ENCODE measurements at places on chromosomes 13 and 19.

- no peak overlapping the region for H3K4me3 ChIP-seq
- no peaks in the 10 kb centered on the region for H3K36me3 ChIP-seq
- no peak for DNase-seq
- H3K27ac ChIP-seq = no peak overlapping the region
These were observed 116.0 kb upstream of the RNF113B start for GRCh38 chr13:98293103-98293502.

DNA sequence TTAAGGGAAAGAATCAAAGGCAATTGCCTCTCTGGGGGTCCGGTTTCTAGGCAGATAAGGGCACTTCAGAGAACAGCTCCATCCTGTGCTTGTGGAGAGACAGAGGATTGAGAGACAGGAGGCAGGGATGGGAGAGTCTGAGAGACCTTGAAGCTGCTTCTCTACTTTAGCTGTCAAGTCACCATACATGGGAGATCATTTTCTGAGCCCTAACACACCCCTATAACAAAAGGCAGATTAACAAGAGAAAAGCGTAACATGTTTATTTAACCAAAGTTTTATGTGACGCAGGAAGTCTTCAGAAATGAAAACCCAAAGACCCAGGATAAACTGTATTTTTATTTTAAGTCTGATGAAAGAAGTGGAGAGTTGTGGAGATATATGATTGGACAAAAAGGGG lies 48.4 kb downstream of the CBY2 start:
- H3K27ac ChIP-seq = no peak overlapping the region
- no peaks in the 10 kb centered on the region for H3K4me1 ChIP-seq
- no peaks in the 10 kb centered on the region for H3K36me3 ChIP-seq
- no peaks in the 10 kb centered on the region for H3K27me3 ChIP-seq
- no peak for DNase-seq

GRCh38 chr13:94673851-94674250 lies 38.5 kb downstream of the SOX21 start:
- H3K27ac ChIP-seq = no peak overlapping the region
- no peak for DNase-seq
- no peaks in the 10 kb centered on the region for H3K36me3 ChIP-seq
- H3K4me3 ChIP-seq = no peak overlapping the region
- peaks cover under 1% of the 10 kb centered on the region for H3K4me1 ChIP-seq
- peaks cover 33% of the 10 kb centered on the region for H3K27me3 ChIP-seq

GRCh38 chr13:59689057-59689456 lies 474.7 kb downstream of the DIAPH3 start:
- no peak overlapping the region for H3K27ac ChIP-seq
- no peak for DNase-seq
- H3K27me3 ChIP-seq = no peaks in the 10 kb centered on the region
- H3K4me1 ChIP-seq = no peaks in the 10 kb centered on the region
- H3K36me3 ChIP-seq = no peaks in the 10 kb centered on the region
- no peak overlapping the region for H3K4me3 ChIP-seq

DNA sequence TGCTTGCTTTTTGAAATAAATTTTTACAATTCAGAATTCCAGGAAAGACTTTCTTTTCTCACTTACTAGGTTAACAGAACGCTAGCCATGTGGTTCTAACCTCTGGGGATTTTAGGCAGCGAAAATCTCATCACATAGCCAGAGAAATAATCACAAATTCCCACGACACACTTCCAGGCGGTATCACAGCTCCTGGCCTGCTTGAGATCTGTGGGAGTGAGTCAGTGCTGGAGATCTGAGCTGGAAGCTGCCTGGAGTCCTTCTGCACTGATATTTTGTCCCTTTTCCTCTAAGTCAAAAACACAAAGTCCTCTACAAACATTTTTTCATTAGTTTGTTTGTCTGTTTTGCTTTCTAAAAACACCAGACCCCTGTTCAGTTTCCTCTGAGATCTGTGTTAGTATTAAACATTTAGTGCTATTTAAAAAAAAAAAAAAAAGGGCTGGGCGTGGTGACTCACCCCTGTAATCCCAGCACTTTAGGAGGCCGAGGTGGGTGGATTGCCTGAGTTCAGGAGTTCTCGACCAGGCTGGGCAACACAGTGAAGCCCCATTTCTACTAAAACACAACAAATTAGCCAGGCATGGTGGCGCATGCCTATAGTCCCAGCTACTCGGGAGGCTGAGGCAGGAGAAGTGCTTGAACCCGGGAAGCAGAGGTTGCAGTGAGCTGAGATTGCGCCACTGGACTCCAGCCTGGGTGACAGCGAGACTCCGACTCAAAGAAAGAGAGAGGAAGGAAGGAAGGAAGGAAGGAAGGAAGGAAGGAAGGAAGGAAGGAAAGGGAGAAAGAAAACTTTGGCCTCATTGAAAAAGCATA lies 12.2 kb upstream of the UBE2L5 start:
- H3K4me3 ChIP-seq = no peak overlapping the region
- peaks cover 27% of the 10 kb centered on the region for H3K4me1 ChIP-seq
- no peak overlapping the region for H3K27ac ChIP-seq

GRCh38 chr13:89862011-89862690 lies 1485.3 kb upstream of the MIR17HG start:
- H3K4me1 ChIP-seq = no peaks in the 10 kb centered on the region
- no peaks in the 10 kb centered on the region for H3K36me3 ChIP-seq
- no peak for DNase-seq
- H3K27ac ChIP-seq = no peak overlapping the region
- no peaks in the 10 kb centered on the region for H3K27me3 ChIP-seq
- no peak overlapping the region for H3K4me3 ChIP-seq

DNA sequence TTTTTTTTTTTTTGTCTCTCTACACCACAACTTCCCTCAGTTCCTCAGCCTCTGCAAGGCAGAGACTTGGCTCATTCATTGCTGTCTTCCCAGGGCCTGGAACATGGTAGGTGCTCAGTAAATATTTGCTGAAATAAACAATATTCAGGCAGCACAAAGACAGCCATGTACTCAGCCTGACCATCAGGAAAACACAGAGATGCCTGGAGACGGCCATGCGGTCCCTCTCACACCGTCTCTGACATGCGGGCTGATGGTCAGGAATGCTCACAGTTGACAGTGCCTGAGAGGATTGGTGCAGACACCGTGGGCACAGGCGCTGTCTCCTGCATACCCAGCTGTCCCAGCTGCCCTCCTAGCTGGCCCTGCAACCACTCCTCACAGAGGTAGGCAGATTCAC lies 924 bp downstream of the PRAM1 start:
- peaks cover 22% of the 10 kb centered on the region for H3K4me1 ChIP-seq
- no peak for DNase-seq

- H3K4me3 ChIP-seq = no peak overlapping the region
- no peak overlapping the region for H3K27ac ChIP-seq
- no peaks in the 10 kb centered on the region for H3K4me1 ChIP-seq
- DNase-seq = no peak
These were observed 32.0 kb downstream of the HPN start for GRCh38 chr19:35073516-35073915.

DNA sequence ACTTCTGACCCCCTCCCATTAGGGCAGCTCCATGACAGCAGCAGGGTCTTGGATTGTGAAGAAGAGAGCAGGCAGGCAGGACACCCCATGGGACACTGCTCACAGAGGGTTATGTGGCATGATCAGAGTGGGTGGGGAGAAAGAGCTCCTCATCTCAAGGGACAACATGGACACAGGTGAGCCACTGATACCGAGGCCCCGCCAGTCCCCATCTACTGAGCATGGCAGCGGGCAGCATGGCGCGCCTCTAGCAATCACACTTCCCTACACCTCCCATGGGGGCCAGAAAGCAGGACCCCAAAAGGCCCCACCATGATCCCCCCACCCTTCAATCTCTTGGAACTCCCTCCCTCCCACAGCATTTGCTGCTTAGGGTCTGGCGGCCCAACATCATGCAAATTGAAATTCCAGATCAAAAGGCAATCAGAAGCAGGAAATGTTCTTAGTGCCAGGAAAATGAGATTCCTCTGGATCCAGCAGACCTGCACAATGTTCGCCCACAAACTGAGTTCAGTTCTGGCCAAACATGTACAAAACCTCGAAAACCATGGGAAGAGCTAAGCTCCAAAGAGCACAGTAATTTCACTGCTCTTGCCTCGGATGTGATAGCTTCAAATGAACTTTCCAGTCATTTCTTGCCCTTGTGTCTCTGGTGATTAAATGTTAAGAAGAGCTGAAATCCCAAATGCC lies 14.8 kb downstream of the DOCK9 start:
- DNase-seq = no peak
- no peaks in the 10 kb centered on the region for H3K27me3 ChIP-seq
- H3K36me3 ChIP-seq = peaks cover 7% of the 10 kb centered on the region
- H3K4me3 ChIP-seq = no peak overlapping the region
- peaks cover 24% of the 10 kb centered on the region for H3K4me1 ChIP-seq

GRCh38 chr19:49042177-49042576 lies 1.5 kb upstream of the CGB5 start:
- H3K4me3 ChIP-seq = no peak overlapping the region
- H3K27ac ChIP-seq = no peak overlapping the region
- H3K36me3 ChIP-seq = no peaks in the 10 kb centered on the region

DNA sequence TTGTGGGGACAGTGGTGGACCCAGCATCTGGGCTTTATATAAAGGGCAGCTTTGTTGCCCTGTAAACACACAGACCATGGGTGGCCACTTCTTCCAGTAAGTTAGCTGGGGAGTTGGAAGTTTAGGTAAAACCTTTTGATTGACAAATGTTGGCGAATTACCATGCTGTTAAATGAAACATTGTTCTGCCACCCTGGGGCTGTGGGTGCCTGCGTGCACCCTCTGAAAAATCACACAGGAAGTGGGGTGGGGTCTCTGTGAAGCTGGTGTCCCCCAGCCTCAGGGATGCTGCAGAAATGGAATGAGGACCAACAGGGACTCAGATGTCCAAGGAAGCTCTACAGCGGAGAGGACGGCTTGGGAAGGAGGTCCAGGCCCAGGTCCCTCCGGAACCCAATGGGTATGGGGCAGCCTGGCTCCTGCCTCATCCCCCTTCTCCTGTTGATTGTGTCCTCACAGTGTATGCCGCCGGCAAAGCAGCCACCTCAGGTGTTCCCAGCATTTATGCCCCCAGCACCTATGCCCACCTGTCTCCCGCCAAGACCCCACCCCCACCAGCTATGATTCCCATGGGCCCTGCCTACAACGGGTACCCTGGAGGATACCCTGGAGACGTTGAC lies 2.8 kb upstream of the USF2 start:
- peaks cover 49% of the 10 kb centered on the region for H3K36me3 ChIP-seq
- H3K27ac ChIP-seq = peak overlapping the region; percentile 97
- peak; percentile 32 for DNase-seq
- peak overlapping the region; percentile 93 for H3K4me3 ChIP-seq
- H3K4me1 ChIP-seq = peaks cover 33% of the 10 kb centered on the region

DNA sequence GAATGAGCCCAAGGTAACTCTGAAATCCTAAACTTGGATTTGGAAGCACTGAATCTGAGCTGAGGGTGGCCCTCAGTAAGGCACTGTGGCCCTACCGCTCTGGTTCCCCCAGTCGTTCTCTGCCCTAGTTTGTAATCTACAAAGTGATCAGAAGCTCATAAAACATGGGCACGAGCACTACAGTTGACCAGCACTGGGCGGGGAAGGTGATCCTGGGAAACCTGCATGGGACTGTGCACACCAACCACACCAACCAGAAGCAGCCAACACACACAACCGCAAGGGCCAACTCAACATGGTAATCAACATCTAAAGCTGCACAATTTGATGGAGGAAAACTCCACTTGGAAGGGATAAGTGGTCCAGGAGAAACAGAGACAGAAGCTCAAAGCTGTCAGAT lies 22.9 kb downstream of the SLC7A1 start:
- DNase-seq = no peak
- peaks cover 86% of the 10 kb centered on the region for H3K36me3 ChIP-seq
- peak overlapping the region; percentile 6 for H3K27ac ChIP-seq

GRCh38 chr13:66663711-66664110 lies 566.4 kb downstream of the PCDH9 start:
- H3K27me3 ChIP-seq = no peaks in the 10 kb centered on the region
- H3K4me3 ChIP-seq = no peak overlapping the region
- no peak for DNase-seq
- H3K36me3 ChIP-seq = no peaks in the 10 kb centered on the region
- H3K4me1 ChIP-seq = no peaks in the 10 kb centered on the region
- no peak overlapping the region for H3K27ac ChIP-seq

DNA sequence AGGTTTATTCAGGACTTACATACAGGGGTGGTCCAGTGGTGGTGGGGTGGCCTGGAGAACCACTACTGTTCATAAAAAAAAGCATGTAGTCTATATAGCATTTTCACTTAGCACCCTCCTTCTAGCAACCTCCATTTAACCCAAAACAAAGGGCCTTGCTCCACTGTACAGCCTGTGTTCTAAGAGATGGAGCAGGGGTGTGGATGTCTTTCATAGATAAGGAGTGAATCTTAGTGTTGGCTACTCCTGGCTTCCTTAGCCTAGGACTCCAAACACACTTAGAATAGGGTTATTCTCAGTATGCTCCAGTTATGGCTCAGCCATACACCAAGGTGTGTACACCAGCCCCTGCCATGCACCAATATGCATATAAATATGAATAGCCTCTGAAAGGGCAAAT lies 95.2 kb downstream of the ELF1 start:
- DNase-seq = no peak
- H3K27ac ChIP-seq = no peak overlapping the region
- no peak overlapping the region for H3K4me3 ChIP-seq
- peaks cover 34% of the 10 kb centered on the region for H3K36me3 ChIP-seq

DNA sequence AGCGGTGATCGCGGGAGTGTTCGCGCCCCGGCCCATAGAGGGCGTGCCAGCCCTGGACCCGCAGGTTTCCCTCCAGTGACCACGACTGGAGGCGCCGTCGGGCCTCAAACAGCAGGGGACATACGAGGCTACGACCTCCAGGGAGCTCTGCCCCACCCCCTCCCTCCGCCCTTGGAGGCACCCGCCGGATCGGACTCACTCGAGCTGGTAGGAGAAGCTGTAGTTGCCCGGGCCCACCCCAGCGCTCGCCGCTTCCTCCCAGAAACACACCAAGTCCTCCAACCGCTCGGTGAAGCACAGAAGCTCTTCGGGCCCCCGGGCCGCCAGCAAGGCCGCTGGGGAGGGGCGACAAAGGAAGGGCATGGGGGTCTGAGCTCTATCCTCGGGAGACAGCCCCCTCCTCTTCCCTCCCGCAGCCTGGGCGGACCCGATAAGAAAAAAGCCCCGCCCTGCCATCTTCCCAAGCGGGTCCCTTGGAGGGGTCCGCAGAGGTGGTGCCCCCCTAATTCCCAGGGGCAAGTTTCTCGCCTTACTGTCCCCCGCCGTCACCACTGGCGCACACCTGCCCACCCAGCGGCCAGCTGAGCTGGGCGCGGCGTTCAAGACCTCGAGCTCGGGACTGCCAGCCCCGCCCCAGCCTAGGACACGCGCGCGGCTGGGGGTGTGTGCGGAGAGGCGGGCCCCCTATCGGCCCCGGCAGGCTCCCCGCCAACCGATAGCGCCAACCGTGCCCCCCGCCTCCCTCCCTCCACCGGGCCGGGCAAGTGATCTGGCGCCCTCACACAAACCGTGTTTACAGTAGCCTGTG lies 1.0 kb downstream of the EPOR start:
- peaks cover 37% of the 10 kb centered on the region for H3K4me1 ChIP-seq
- peaks cover 20% of the 10 kb centered on the region for H3K27me3 ChIP-seq
- peak overlapping the region; percentile 22 for H3K27ac ChIP-seq
- DNase-seq = peak; percentile 63
- peak overlapping the region; percentile 84 for H3K4me3 ChIP-seq

GRCh38 chr19:45674946-45675345 lies 6.9 kb downstream of the GIPR start:
- H3K4me3 ChIP-seq = no peak overlapping the region
- H3K4me1 ChIP-seq = peaks cover 21% of the 10 kb centered on the region
- H3K27me3 ChIP-seq = peaks cover 15% of the 10 kb centered on the region
- no peak for DNase-seq
- H3K27ac ChIP-seq = no peak overlapping the region
